Stimulated activated CD8-positive, alpha-beta memory T cell treated with anti-CD3 and anti-CD28 coated beads, Interleukin-15, amount 100 ng/mL, for 1 hour (primary cell): ENCODE measurements at places on chromosomes 13 and 19.

DNA sequence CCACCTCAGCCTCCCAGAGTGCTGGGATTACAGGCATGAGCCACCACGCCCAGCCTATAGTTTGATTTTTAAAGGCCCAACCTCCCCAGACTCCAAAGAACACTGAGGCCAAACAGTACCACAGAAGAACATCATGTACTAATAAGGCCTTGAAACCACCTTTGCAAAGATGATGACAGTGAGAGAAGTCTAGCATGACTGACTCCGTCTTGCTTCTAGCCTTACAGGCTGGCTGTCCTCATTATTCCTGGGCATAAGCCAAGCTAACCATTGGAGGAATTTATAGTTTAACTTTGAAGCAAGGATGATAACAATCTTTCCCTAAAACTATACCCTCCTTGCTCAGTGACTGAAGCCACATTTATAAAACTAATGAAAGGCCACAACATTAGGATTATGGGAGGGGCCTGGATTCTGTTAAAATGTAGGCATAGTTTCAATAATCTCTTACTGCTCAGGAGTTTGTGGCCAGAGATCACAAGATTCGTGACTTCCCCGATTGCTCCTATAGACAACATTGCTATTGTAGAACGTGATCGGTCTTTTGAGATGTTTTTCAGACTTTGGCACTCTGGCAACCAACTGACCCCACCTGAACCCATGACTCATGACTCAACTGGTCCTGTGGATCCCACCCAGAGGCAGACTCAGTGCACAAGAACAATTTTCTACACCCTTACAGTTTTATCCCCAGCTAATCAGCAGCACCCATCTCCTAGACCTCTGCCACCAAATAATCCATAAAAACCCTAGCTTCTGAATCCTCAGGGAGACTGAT, 17.6 kb downstream of the GPR42 start:
- no peak for DNase-seq

- DNase-seq, result peak; percentile 44
These were observed 918 bp upstream of the LHB start for GRCh38 chr19:49017666-49018351.

GRCh38 chr13:97117388-97117910, 104.7 kb upstream of the MBNL2 start:
- no peak for DNase-seq

GRCh38 chr13:59094181-59094580, 1069.5 kb downstream of the DIAPH3 start:
- no peak for DNase-seq

DNA sequence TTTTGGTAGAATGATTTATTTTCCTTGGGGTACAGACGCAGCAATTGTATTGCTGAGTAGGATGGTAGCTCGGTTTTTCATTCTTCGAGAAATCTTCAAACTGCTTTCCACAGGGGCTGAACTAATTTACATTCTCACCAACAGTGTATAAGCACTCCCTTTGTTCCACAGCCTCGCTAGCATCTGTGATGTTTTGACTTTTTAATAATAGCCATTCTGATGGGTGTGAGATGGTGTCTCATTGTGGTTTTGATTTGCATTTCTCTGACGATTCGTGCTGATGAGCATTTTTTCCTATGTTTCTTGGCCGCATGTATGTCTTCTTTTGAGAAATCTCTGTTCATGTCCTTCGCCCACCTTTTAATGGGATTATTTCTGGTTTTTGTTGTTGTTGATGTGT, 54.8 kb upstream of the UQCRFS1 start:
- DNase-seq, result no peak

DNA sequence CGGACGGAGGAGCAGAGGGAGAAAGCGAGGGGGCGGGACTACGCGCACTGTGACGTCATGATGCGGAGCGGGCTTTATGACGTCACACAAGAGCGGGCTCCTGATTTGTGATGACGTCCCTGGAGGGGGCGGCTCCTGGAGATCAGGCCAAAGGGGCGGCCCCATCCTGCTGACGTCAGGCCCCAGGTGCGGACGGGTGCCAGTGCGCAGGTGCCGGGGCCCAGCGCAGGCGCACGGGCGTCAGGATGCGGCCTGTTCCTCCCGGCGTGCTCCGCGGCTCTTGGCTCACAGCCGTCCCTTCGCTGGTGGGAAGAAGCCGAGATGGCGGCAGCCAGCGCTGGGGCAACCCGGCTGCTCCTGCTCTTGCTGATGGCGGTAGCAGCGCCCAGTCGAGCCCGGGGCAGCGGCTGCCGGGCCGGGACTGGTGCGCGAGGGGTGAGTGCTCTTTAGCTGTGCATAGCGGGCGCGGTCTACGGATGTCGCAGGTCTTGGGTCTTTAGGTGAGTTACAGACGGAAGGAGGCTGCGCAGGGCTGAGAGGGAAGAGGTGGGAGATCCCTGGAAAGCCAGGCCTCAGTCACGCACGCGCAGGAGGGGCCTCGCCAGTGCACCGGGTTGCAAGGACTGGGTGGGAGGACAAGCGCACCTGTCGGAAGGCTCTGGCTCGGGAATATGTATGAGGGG, at the start of the genes EMC10 and GARIN5A:
EMC10 (plus strand) TSS at position 284 of the 683 bp plus-strand sequence; CDS start at position 322, 38 bp downstream.
GARIN5A (minus strand) TSS at position 625 of the 683 bp plus-strand sequence; CDS start at position 165, 460 bp downstream.
- peak; percentile 76 for DNase-seq

DNA sequence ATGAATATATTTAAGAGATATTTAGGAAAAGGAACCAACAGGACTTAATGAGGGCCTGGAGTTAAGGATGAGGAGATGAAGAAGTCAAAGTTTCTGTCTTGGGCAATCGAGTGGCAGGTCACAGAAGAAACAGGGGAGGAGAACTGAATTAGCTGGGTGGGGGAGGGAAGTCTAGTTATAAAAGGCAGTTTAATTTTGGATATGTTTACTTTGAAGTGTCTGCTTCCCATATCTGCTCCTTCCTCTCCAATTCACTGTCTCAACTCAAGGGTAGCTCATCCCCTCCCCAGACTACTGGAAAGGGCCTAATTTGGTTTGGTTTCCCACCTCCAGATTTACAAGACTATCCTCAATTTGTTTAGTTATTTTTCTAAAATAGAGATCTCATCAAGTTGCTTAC, 195.9 kb downstream of the VWA8 start:
- DNase-seq, result no peak

DNA sequence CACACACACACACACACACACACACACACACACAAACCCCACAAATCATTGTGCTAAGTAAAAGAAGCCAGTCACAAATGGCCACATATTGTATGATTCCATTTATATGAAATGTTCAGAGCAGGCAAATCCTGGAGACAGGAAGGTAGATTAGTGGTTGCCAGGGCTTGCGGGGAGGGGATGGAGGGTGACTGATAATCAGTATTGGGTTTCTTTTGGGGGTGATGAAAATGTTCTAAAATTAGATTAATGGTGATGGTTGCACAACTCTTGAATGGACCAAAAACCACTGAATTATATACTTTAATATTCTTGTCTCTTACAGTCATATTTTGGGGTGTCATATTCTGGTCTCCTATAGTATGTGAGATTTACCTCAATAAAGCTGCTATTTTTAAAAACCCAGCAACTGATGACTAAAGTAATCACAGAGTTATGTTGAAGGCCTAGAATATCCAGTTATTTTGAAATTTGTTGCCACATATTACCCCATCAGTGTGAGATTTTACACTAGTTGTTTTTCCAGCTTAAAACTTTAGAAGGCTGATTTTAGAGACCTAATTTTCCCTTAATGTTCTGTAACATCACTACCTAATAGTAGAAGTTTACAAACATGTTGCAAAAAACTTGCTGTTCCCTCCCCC, 20.3 kb downstream of the FLT1 start:
- no peak for DNase-seq

DNA sequence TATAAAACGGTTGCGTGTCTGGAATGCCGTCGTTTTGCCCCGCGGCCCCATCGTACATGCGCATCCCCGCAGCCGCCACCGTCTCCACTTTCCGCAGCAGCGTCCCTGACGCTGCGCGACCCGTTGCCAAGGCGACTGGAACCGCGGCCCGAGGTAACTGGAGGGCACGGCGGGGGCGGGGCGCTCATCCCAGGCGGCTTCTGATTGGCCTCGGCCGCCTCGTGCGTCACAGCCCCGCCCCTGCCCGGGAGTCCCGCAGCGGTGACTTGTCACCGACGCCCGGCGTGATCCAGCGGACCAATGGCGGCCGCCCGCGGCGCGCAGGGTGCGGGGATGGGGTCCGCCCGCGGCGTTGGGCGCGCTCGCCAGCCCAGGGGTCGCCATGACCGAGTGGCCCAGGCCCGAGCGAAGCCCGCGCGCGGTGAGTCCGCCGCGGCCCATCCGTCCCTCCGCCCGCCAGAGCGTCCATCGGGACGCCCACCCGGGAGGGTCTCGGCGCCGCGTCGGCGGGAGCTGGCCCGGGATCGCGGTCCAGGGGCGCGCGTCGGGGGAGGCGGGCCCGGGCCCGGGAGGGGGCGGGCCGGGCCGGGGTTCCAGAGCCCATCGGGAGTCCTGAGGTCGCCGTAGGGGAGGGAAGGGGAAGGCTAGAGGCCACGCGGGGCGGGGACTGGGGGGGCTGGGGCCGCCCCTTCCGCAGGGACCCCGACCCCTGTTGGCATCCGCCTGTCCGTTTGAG, at the start of gene ZSCAN1:
ZSCAN1 (plus strand) TSS at position 285 of the 736 bp plus-strand sequence. CDS start 3,812 bp downstream, outside the sequence.
- no peak for DNase-seq

GRCh38 chr13:99655351-99656091, 154.2 kb downstream of the TM9SF2 start:
- DNase-seq, result no peak

DNA sequence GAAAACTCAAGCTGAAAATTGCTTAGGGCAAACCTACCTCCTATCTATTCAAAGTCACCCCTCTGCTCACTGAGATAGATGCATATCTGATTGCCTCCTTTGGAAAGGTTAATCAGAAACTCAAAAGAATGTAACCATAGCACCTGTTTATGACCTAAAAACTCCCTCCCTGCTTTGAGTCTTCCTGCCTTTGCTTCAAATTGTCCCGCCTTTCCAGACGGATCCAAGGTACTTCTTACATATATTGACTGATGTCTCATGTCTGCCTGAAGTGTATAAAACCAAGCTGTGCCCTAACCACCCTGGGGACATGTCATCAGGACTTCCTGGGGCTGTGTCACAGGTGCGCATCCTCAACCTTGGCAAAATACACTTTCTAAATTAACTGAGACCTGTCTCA, 118.6 kb downstream of the TBC1D4 start:
- DNase-seq, result no peak

- no peak for DNase-seq
These were observed 20.0 kb upstream of the POSTN start for GRCh38 chr13:37618554-37618953.

DNA sequence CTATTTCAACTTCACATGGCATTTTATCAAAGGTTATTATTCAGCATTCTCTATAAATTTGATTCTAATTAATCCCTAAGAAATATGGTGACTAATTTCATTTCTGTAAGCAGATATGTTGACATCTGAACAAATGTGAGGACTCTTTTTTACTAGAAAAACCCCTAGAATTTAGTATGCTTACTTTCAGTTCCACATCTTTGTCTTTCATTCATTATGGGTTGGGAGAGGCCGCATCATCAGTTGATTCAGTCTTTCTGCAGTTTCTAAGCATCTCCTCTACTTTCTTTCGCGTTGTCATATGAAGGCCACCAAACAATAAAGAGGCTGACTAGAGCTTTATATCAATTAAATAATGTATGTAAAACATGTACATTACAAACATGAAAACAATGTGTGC, 55.4 kb upstream of the MTIF3 start:
- DNase-seq, result no peak

GRCh38 chr13:20399515-20399914, 126.1 kb downstream of the CRYL1 start:
- DNase-seq, result no peak

DNA sequence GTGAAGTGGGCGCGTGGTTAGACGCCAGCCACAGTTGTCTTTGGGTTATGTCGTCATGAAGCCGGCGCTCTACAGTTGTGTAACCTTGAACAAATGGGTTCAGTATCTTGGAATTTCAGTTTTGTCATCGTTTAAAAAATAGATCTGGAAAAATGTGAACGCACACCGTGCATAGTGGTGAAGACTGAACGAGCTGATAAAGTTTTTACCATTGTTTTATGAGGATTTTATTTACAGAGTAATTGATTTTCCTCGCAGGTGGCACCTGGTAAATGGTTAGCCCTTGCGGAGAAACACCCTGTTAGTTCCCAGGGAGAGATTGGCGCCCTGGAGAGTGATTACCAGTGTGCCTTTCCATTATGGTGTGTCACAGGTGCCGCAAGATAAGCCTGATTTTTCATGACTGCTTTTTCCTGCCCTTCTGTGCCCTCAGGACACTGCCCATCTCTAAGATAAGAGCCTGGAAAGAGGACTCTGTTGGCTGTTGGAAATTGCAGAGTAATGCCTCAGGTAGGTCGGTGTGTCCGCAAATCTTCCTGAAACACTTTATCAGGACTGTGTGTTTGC, 577 bp downstream of the ZNF181 start:
- no peak for DNase-seq

DNA sequence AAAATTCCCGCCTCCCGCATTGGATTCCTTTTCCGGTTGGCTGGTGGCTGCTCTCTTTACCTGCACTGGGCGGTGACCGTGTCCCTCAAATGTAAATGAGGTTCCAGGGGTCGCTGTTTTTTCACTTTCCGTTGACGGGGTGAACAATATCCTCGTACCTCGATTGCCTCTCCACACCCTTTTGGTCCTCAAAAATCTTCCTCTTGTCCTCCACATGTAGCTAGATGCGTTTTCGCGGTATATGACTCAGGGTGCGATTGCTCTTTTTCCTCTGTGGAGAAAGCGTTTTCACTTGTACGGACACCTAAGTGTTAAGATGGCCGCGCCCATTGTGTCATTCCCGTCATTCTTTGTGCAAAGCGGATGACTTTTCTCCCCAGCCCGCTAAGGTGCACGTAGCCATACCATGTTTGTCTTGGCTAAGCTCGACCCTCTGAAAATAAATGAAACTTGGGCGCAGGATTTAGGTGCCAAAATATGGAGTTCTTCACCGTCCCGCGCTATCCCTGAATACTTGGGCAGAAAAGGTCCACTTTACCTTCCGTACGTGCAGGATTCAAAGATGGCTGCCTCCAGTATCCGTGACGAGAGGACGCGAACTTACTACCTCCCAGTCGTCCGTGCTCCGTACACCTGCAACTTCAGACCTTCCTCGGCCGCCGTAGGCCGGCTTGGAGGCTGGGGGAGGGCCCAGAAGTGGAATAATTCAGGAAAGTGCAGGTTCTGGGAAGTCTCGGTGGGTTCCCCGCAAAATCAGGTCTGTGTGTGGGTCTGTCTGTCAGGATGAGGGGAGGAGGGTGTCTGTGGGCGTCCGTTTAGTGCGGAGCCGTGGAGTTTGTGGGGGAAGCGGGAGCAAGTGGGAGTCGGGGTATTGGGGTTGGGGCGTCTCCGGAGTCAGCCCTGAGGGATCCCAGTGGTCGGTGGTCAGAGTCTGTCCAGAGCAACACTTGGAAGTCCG, at the start of gene ZNF613:
ZNF613 (plus strand) TSS at position 689 of the 958 bp plus-strand sequence. CDS start 8,749 bp downstream, outside the sequence.
- DNase-seq, result peak; percentile 77
